ENCODE measurements at places on chromosomes 1 and 21. TPM values are rescaled to one million over a fixed set of nuclear protein-coding genes. Genes with fewer than 3 reads are reported as not detected.

- H3K4me1 ChIP-seq, result no peaks in the 10 kb centered on the region
- H3K27me3 ChIP-seq, result no peaks in the 10 kb centered on the region
- no peaks in the 10 kb centered on the region for H3K36me3 ChIP-seq
- H3K27ac ChIP-seq, result no peak overlapping the region
Measured at GRCh38 chr1:36988321-36988720, 46.0 kb downstream of the GRIK3 start.

DNA sequence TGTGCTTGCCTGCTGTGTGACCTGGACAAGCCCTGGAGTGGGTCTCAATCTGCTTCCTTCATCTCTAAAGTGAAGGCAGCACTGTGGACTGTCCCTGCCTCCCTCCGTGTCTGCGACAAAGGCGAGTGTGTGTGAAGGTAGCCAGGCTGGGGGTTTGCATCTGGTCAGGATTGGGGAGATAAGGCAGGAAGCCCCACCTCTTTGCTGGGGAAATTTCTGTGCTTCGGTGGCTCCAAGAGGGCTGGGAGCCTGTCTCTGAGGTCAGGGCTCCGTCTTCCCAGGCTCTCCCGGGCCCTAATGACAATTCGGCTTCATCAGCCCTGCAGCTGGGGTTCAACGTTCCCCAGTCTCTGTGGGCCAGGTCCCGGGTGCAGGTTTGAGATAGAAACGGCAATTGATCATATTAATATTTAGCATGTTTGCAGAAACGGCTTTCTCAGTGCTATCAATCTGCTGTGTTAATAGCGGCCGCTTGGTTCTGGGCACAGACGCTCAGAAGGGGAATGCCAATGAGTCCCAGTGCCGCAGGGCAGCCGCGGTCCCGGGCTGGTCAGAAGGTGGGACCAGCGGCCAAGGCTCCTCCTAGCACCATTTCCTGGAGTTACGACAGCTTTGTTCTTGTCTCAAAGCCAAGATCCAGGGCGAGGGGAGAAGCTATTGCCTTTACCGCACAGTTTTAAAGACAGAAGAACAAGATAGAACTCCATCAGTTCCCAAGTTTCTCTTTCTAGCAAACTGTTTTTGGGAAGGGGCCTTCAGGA is 105.7 kb downstream of the PRDM16 start:
- H3K4me1 ChIP-seq, result no peaks in the 10 kb centered on the region
- DNase-seq, result no peak
- H3K4me3 ChIP-seq, result no peak overlapping the region

GRCh38 chr1:183460596-183460995 is 11.7 kb upstream of the SMG7 start:
- DNase-seq, result no peak
- H3K27me3 ChIP-seq, result peaks cover 43% of the 10 kb centered on the region
- no peak overlapping the region for H3K4me3 ChIP-seq
- peaks cover 5% of the 10 kb centered on the region for H3K4me1 ChIP-seq

Gene WNT3A
- total RNA-seq, result not detected
